ENCODE measurements at places on chromosomes 1 and 21. TPM values are rescaled to one million over a fixed set of nuclear protein-coding genes. Genes with fewer than 3 reads are reported as not detected.

DNA sequence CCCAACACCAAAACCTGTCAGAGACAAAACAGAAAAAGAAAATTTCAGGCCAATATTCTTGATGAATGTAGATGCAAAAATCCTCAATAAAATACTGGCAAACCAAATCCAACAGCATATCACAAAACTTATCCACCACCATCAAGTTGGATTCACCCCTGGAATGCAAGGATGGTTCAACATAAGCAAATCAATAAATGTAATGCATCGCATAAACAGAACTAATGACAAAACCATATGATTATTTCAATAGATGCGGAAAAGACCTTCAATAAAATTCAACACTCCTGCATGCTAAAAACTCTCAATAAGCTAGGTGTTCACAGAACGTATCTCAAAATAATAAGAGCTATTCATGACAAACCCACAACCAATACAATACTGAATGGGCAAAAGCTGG lies 3.8 kb upstream of the OR2L5 start:
- peaks cover 12% of the 10 kb centered on the region for H3K36me3 ChIP-seq
- H3K27me3 ChIP-seq = no peaks in the 10 kb centered on the region
- DNase-seq = no peak
- no peak overlapping the region for H3K4me3 ChIP-seq
- no peak overlapping the region for H3K27ac ChIP-seq

- H3K4me3 ChIP-seq = no peak overlapping the region
- H3K4me1 ChIP-seq = no peaks in the 10 kb centered on the region
- H3K27ac ChIP-seq = no peak overlapping the region
- no peaks in the 10 kb centered on the region for H3K36me3 ChIP-seq
These were observed 32.8 kb upstream of the CD101 start for GRCh38 chr1:116968724-116969123.

DNA sequence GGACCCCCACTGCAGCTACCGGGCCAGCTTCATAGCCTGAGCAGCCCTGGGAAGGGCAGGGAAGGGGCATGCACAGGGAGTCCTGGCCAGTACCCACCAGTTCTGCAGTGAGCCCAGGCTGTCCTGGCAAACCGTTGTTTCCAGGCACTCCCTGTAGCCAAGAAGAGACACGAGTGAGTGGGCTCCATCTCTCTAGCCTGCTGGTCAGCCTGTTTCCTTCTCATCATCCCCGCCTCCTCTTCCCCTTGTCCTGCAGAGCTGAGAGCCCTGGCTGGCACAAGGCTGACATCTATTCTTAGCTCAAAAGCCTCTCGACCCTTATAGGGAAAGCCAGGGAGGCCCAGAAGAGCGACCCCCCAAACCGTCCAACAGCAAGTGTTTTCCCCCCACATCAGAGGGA lies 28.7 kb downstream of the COL16A1 start:
- DNase-seq = no peak
- H3K27ac ChIP-seq = peak overlapping the region; percentile 55
- peaks cover 26% of the 10 kb centered on the region for H3K36me3 ChIP-seq
- H3K27me3 ChIP-seq = peaks cover 2% of the 10 kb centered on the region
- H3K4me3 ChIP-seq = no peak overlapping the region
- H3K4me1 ChIP-seq = peaks cover 19% of the 10 kb centered on the region

The ZNF496 gene
- 17.8 TPM for total RNA-seq

- DNase-seq = no peak
- peaks cover 8% of the 10 kb centered on the region for H3K27me3 ChIP-seq
- H3K4me3 ChIP-seq = no peak overlapping the region
- H3K27ac ChIP-seq = no peak overlapping the region
- H3K4me1 ChIP-seq = peaks cover 45% of the 10 kb centered on the region
These were observed 153.3 kb upstream of the SGIP1 start for GRCh38 chr1:66380452-66381212.

- no peak for DNase-seq
- peaks cover 4% of the 10 kb centered on the region for H3K27me3 ChIP-seq
- H3K4me3 ChIP-seq = no peak overlapping the region
- no peaks in the 10 kb centered on the region for H3K4me1 ChIP-seq
- H3K27ac ChIP-seq = no peak overlapping the region
These were observed 38.5 kb downstream of the PYHIN1 start for GRCh38 chr1:158969855-158970254.

- H3K27ac ChIP-seq = peak overlapping the region; percentile 48
- H3K27me3 ChIP-seq = peaks cover 3% of the 10 kb centered on the region
- H3K36me3 ChIP-seq = no peaks in the 10 kb centered on the region
- no peak for DNase-seq
- peaks cover 46% of the 10 kb centered on the region for H3K4me1 ChIP-seq
These were observed 1.2 kb upstream of the IFFO2 start for GRCh38 chr1:18957532-18958300.

GRCh38 chr1:91584878-91585277 lies 84.2 kb downstream of the CDC7 start:
- no peak for DNase-seq
- H3K4me1 ChIP-seq = peaks cover 55% of the 10 kb centered on the region
- H3K27me3 ChIP-seq = peaks cover 5% of the 10 kb centered on the region
- no peak overlapping the region for H3K4me3 ChIP-seq

- no peaks in the 10 kb centered on the region for H3K27me3 ChIP-seq
- no peak overlapping the region for H3K27ac ChIP-seq
- H3K36me3 ChIP-seq = no peaks in the 10 kb centered on the region
- H3K4me3 ChIP-seq = no peak overlapping the region
- no peak for DNase-seq
- no peaks in the 10 kb centered on the region for H3K4me1 ChIP-seq
These were observed 284.5 kb upstream of the USP25 start for GRCh38 chr21:15445327-15445726.

GRCh38 chr21:43590194-43590593 lies 69.1 kb downstream of the HSF2BP start:
- H3K36me3 ChIP-seq = no peaks in the 10 kb centered on the region
- DNase-seq = peak; percentile 64
- no peak overlapping the region for H3K4me3 ChIP-seq
- peaks cover 57% of the 10 kb centered on the region for H3K4me1 ChIP-seq

DNA sequence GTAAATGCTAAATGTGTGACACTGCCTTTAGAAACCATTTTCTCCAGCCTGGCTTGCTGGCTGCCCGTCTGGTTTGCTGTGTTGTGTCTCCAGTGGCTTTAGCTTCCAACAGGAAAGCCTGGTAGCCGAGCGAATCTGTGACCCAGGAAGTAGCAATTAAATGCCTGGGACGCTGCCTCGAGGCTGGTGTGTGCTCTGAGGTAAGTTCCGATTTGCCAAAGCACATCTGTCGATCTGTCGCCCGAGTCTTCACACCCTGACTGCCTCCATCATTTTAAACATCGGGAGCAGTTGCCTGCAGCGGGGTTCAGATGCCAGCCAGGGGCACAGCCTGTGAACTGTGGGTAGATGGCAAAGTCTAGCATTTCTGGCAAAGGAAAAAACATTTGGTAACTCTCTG lies 2.2 kb downstream of the MIB2 start:
- H3K4me1 ChIP-seq = peaks cover 21% of the 10 kb centered on the region
- H3K36me3 ChIP-seq = peaks cover 12% of the 10 kb centered on the region
- H3K27ac ChIP-seq = no peak overlapping the region
- no peak for DNase-seq

GRCh38 chr21:43269440-43269839 lies 100.6 kb downstream of the CRYAA start:
- H3K27ac ChIP-seq = no peak overlapping the region
- peaks cover 37% of the 10 kb centered on the region for H3K27me3 ChIP-seq
- no peaks in the 10 kb centered on the region for H3K4me1 ChIP-seq
- H3K36me3 ChIP-seq = no peaks in the 10 kb centered on the region

GRCh38 chr1:41504114-41505035 lies 19.9 kb upstream of the EDN2 start:
- H3K27ac ChIP-seq = peak overlapping the region; percentile 50
- no peak overlapping the region for H3K4me3 ChIP-seq
- DNase-seq = peak; percentile 47
- no peaks in the 10 kb centered on the region for H3K36me3 ChIP-seq

The NR0B2 gene
- total RNA-seq = not detected

The METTL13 gene
- total RNA-seq = 26.9 TPM

The SPRR2G gene
- not detected for total RNA-seq

The ERG gene
- total RNA-seq = not detected

GRCh38 chr1:188615321-188615720 lies 1786.6 kb downstream of the PLA2G4A start:
- no peak overlapping the region for H3K27ac ChIP-seq
- DNase-seq = no peak
- H3K36me3 ChIP-seq = no peaks in the 10 kb centered on the region
- no peaks in the 10 kb centered on the region for H3K4me1 ChIP-seq

DNA sequence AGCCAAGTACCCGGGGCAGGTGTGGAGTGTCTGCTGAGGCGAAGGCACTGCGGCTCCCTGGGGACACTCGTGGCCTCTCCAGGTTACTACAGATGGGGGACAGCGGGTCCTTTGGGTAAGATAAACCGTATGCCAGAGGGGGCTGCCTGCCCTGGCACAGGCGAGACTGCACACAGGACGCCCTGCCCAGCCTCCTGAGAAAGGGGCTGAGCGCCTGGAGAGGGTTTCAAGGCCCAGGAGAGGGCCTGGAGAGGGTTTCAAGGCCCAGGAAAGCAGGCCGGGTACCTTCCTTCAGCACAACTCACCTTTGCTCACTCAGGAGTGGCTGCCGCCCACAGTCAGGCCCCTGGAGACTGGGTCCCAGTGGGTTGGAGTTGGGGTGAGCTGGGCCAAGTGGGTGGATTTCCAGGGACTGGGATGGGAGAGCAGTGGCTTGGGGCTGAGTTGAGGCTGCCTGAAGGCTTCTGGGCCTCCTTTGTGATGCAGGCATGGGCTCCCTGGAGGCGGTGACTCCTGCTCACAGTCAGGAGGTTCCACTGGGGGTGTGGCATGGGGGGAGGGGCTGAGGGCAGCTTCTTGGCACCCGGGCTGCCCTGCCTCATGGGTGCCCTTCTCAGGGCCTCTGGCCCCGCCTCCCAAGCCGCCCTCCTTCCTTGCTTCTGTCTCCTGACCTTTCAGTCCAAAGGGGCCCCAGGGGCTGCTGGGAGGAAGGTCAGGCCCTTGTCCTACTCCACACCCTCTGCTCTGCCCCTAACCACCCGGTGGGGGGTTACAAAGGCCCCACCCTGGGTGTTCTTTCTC lies at the start of gene MMEL1:
Gene MMEL1, minus strand, starts transcription at position 456 of the 801 bp plus-strand sequence. CDS start 3,532 bp downstream, outside the sequence.
- H3K4me3 ChIP-seq = no peak within 1 kb of the TSS
- no peak within 1 kb of the TSS for H3K27ac ChIP-seq
- H3K4me1 ChIP-seq = no peaks in the 10 kb centered on the region
- H3K36me3 ChIP-seq = peaks cover 21% of the 10 kb centered on the region

The RGS5 gene
- 8.2 TPM for total RNA-seq

DNA sequence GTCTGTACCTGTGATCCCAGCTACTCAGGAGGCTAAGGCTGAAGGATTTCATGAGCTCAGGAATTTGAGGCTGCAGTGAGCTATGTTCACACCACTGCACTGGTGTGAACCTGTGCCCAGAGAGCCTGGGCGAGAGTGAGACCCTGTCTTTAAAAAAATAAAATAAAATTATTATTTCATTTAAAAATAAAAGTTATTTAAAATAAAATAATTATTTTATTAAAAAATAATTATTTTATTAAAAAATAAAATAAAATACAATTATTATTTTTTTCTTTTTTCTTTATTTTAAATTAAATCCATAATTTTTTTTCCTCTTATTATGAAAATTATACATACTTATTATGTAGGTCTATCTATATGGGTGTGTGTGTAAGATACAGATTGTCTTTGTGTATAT lies 53.6 kb downstream of the LHX9 start:
- no peak for DNase-seq
- no peaks in the 10 kb centered on the region for H3K36me3 ChIP-seq
- peaks cover 27% of the 10 kb centered on the region for H3K4me1 ChIP-seq
- H3K4me3 ChIP-seq = no peak overlapping the region
- H3K27ac ChIP-seq = no peak overlapping the region
- H3K27me3 ChIP-seq = no peaks in the 10 kb centered on the region
